ENCODE measurements at places on chromosomes 3 and 15.
A peak's percentile ranks its signal among the peaks of the same experiment; 100 is the strongest.

DNA sequence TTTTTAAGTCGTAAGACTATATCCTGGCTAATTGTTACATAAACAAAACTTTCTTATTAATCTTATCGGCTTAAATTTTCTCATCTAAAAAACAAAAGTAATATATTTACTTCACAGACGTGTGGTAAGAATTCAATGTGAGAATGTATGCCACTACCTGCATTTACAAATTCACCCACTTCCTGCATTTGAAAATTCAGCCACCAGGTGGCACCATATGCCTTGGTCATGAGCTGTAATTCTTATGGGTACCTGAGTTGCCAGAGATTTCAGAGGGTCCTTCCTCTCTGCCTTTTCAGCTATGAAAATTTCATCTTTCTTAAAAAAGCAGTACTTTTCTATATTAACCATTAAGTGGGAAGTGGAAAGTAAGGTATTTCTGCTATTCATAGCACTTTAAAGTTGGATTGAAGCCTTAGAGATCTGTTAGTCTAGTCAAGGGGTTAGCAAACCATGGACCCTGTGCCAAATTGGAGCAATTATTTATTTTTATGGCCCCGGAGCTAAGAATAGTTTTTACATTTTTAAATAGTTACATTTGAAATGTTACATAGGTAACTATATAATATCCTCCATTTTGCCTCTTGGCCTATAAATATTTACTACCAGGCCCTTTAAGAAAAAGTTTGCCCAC is 127.8 kb downstream of the HCN4 start:
- peak; percentile 83 for DNase-seq

DNA sequence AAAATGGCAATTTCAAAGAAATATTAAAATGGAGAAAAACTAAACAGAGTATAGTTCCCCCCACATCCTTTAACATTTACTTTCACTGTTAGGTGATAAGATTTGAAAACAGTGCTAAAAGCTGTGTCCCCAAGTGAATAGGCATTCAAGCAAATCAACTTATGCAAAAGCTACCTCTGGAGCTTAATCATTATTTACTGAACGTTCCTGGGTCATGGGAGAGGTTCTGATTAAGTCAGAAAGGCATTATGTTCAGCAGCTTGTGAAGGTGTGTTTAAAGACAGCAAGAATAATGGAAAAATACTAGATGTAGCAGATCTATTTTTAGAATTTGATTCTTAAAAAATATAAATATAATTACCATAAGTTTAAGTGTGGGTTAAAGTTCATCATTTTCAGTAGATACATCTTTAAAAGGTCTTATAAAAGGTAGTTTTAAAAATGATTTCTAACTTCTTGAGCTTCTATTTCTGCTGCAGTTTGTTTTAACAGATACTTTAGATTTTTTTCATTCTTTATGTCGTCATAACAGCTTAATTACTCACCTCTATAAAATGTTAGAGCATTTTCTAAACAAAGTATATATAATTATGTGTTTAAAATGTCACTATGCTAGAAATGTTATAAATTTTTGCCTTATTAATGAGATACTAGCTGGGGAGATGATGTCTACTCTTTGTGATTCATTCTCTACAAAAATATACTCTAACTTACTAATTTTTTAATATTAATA is 127.9 kb downstream of the MITF start:
- no peak for DNase-seq

- DNase-seq = no peak
Measured at GRCh38 chr3:16596352-16597032, 8.7 kb downstream of the DAZL start.

- DNase-seq = no peak
Measured at GRCh38 chr3:173911446-173911845, 513.9 kb downstream of the NLGN1 start.

DNA sequence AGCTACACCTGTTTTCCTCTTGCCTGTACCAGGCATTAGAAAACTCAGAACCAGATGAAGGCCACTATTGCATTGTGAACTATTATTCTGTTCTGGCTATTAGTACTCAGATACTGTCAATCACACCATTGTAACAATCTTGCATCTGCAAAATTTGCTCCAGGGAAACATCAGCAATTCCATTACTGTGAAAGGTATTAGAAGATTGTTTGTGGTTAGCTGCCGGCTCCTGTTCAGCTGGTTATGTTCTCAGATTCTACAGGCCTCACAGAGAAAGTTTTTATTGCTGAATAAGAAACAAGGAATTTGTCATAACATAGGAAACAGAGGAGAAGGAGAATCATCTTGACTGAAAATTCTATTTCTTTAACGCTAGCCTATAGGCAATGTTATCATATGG is 179.9 kb downstream of the PLOD2 start:
- DNase-seq = no peak

DNA sequence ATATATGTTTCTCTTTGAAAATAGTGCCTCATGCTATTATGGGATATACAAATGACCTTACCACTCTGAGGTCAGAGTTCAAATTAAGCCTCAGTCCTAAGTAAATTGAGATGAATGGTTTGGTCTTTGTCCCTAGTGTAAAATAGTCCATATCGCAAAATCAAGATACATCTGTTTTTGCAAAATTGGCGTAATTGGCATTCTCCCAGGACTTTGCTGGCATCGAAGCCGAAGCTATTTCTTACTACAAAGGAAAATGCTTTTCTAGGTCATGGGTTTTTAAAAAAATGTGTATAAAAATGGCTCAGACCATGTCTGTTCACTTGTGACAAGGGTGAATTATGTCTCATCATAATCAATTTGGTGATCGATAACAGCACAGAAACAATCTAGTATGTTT is 25.9 kb downstream of the ROBO2 start:
- no peak for DNase-seq

- no peak for DNase-seq
Measured at GRCh38 chr3:197854596-197855343, 63.7 kb downstream of the LRCH3 start.

GRCh38 chr3:45793482-45794176 is 2.7 kb downstream of the SLC6A20 start:
- no peak for DNase-seq

GRCh38 chr3:51549311-51549710 is 10.8 kb downstream of the RAD54L2 start:
- DNase-seq = no peak

- DNase-seq = no peak
Measured at GRCh38 chr15:39083213-39083612, 497.7 kb upstream of the THBS1 start.

DNA sequence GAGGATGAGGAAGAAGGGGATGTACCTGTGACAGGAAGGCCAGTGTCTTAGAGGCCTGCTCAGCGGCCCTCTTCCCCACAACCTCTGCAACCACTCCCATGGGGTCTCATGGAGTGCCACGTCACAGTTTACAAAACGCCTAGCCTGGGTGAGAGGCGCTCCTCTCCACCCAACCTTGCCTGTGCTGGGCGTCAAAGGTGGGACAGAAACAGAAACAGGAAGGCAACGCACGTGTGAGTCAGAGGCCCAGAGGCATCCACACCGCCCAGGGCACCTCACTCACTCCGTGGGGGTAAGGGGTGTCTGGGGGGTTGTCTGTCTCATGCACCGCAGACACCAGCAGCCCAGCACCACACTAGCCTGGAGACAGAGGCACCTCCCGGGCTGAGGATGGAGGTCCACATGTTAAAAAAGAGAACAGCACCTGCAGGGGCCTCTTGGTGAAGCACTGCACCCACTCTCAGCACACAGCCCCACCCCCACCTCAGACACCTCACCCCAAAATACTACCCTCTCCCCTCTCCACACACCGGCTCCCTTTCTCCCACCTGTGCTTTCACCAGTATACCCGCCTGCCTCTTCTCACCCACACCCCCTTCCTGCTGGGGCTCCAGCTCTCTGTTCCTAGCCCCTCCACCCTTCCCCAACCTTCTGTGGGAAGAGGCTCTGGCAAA is 4.7 kb upstream of the CALML4 start:
- peak; percentile 65 for DNase-seq

DNA sequence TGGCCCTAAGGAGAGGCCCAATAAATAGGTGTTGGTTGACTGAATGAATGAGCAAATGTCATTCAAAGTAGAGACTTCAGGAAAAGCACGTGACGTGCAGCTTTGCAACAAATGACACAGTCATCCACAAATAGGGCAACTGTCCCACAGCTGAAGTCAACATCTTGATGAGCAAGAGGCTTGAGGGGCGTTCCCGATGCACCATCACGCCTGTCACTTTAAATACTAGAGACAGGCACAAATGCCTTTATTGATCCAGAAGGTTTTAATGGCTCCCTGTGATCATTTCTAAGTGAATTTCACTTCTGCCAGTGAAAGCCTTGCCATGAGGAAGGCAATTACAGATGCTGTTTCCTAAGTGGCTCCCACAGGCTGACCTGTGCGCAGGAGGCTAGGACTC is 43.6 kb downstream of the ABTB1 start:
- no peak for DNase-seq

GRCh38 chr3:127613406-127613805 is 15.2 kb downstream of the MCM2 start:
- no peak for DNase-seq

- no peak for DNase-seq
Measured at GRCh38 chr15:91050128-91050455, 27.7 kb upstream of the VPS33B start.

DNA sequence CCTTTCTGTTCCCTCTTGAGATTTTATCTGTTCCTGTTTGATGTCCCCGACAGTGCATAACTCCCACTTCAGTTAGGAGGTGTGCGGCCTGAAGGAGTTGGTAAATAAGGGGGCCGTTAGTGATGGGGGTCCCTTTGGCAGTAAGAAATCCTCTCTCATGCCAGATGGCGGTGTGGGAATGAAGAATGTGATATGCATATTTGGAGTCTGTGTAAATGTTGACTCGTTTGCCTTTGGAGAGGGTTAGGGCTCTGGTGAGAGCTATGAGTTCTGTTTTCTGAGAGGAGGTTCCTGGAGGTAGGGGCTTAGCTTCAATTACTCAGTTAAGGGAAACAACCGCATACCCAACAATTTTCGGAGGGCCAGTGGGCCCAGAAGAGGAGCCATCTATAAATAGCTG is 38.8 kb upstream of the RNF7 start:
- no peak for DNase-seq

GRCh38 chr3:57068437-57069089 is 8.1 kb downstream of the SPATA12 start:
- DNase-seq = peak; percentile 81

DNA sequence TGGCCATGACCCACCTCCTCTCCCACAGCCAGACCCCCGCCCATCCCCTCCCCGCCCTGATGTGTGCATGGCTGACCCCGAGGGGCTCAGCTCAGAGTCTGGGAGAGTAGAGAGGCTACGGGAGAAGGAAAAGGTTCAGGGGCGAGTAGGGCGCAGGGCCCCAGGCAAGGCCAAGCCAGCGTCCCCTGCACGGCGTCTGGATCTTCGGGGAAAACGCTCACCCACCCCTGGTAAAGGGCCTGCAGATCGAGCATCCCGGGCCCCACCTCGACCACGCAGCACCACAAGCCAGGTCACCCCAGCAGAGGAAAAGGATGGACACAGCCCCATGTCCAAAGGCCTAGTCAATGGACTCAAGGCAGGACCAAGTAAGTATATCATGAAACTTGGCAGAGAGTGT is 11.7 kb downstream of the MAP1A start:
- no peak for DNase-seq

DNA sequence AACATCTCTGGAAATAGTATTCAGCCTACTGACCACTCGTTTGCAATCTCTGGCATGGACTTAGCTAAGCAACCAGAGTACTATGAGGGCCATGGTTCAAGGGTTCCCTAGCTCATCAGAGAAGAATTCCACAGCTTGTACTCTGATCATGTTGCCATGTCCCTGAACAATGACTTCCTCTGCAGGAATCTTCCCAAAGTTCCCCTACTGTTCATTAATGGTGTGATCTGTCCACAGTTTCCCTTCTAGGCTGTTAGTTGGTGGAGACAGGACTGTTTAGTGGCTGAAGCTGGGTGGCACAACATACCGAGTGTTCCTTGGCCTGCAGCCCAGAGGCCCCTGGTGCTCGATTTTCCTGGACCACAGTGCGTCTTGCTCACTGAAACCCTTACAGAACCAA is 44.4 kb upstream of the GALNT15 start:
- no peak for DNase-seq

GRCh38 chr3:46372492-46373359 is 2.0 kb downstream of the CCR5 start:
- DNase-seq = no peak

- DNase-seq = no peak
Measured at GRCh38 chr3:165128544-165128943, 50.2 kb upstream of the SI start.

DNA sequence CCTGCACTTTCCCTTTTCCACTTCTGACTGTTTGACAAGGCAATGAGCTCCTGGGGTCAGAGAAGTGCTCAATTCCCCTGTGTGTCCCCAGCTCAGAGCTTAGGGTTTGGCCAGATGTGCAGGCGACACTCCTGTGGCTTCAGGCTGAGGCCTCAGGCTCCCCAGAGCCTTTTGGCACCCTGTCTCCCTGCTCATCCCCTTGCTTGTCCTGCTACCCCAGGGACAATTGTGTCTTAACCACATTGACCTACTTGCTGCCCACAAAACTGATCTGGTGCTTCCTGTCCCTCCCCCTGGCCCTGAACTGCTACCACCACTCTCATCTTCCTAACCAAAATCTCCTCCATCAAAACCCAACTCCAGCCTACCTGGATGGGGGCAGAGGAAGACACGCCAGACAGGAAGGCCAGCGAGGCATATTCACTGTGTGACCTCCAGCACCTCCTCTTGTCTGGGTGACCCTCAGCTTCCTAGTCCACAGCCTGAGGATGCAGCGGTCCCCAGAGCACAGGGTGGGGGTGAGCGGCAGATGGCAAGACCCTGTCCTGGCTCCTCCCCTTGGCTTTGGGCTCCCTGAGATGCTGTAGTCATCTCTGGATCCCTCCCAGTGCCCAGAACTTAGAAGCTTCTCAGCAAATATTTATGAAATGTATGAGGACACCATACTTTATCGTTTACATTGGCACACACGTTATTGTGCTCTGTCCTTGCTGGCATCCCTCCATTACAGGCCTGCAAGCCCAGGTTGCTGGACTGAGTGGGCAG is 98.9 kb upstream of the SLC6A6 start:
- DNase-seq = no peak

- DNase-seq = no peak
Measured at GRCh38 chr15:89150287-89150686, 62.0 kb downstream of the ABHD2 start.
